Substantia nigra (tissue), 51 donors: ENCODE measurements at places on chromosomes 2 and 18.

GRCh38 chr2:20925265-20925889 lies 102.5 kb upstream of the LDAH start:
- DNase-seq = no peak

DNA sequence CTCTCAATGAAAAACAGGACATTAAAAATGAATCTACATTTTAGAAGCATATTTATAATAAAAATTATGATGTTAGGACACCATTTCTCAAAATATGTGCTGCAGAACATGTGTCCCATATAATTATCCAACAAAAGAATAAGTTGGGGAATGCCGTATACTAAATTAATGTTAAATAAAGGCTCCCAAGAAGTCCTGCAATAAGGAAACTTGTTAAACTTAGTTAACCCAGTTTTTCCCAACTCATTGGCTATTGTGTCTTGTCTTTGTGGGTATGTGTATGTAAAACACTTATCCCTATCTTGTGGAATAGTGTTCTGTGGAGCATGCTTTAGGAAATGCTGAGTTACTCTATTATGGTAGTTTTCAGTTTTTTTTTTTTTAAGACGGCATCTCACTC lies 25.6 kb upstream of the GTF2A1L start:
- DNase-seq = no peak

DNA sequence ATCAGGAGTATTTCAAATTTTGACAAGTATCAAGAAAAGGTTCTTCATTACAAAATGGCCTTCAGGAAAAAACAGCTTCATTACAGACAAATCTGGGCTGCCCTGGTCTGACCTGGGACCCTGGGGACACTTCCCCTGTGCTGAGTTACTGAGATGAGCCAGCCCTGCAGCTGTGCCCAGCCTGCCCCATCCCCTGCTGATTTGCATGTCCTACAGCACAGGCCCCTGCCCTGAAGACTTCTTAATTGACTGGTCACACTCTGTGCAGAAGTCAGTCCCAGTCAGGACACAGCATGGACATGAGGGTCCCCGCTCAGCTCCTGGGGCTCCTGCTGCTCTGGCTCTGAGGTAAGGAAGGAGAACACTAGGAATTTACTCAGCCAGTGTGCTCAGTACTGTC lies 235.1 kb downstream of the ANKRD36B start:
- DNase-seq = no peak

GRCh38 chr18:62586781-62587487 lies 64.1 kb downstream of the ZCCHC2 start:
- DNase-seq = no peak

DNA sequence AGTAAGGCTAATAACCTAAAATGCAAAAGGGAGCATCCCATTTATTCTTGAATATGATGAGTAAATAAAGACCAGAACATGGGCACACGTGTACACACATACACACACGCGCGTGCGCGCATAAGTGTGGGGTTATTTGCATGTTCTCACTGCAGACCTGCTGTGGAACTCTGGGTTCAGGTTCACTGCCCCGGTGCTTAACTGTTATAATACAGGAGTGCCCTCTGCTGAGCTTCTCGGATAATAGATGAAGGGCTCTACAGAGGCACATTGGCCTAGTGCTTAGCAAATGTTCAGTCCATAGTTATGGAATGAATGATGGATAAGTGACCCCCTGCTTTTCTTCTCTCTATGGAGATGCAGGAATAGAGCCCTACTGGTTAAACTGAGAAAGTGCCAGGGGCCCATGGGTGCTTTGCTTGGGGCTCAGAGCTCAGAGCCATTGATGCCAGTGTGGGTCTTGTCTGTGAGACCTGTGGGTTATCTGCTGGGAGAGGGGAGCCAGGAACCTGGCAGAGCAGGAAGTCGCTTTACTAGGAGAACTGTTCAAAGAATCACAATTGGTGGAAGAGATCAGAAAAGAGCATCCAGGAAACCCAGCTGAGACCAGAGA lies 3.6 kb upstream of the ARL4C start:
- DNase-seq = peak; percentile 40

DNA sequence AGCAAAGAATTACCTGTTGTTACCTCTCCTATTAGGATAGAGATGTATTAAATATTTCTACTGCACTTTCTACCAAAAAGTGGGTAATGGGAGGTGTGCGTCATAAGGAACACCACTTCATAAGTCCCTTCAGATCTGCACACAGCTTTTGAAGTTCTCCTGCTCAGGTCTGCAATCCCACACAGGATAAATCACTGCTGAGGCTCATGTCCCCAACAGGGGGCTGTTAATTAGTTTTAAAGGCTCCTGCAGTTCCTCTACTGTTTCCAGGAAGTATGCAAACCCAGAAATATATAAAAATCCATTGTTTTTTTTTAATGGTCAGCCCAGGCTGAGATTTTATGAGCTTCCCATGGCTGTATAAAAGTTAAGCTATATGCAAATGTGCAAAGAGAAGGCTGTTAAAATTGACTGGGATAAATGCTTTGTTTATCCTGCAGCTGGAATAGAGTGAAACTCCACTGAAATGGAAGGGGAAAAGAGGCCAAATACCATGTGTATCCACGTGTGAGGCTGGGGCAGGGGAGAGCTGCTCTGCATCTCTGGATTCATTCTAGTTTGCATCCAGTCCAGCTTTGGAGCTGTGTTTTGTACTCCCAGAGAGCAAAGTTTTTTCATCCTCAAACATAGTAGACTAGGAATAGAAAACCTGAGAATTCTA lies 903.7 kb downstream of the TDRD15 start:
- no peak for DNase-seq

DNA sequence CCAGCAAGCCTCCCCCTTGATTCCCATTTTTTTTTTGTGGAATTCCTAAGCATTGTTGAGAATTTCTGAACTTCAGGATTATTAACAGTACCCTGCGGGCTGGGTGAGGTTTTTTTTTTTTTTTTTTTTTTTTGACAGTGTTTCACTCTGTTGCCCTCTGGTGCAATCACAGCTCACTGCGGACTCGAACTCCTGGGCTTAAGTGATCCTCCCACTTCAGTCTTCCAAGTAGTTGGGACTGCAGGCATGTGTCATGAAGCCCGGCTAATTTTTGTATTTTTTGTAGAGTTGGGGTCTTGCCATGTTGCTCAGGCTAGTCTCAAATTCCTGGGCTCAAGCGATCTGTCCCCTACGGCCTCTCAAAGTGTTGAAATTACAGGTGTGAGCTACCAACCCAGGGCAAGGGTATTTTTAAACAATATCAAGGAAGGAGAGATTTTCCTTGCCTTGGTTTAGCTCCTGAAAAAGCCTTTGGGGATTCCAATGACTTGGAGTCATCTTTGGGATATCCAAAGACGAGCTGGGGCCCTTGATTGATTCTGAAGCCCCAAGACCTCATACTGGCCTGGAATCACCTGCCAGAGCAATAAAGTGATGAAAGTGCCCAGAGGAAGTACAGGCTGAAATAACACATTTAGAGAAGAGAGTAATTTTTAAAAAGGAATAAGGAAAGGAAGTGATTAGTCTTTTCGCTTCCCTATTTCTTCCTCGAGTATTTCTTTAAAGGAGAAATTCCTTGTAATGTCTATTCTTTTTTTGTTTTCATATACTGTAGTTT lies 240.2 kb downstream of the TGIF1 start:
- DNase-seq = no peak

DNA sequence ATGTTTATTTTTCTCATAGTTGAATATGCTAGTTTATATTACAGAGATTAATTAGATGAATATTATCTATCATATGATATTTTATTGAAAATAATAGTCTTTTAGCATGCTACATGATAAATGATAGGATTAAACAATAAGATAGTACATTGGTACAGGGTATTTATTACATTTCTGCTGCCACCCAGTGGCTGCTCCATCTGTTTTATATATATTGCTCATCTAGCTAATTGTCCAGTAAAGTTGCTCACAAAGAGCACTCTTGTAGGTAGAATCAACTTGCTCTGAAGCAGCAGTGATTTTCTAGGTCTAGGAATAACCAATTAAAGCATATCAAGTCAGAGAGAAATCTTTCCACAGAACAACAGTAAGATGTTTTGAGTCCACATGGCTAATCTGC lies 183.3 kb downstream of the ASXL3 start:
- DNase-seq = no peak

GRCh38 chr2:106350980-106351379 lies 117.2 kb downstream of the RGPD3 start:
- no peak for DNase-seq

- DNase-seq = no peak
These were observed 16.8 kb upstream of the TMEM37 start for GRCh38 chr2:119414894-119415293.
